Omental fat pad (tissue), 4 donors: ENCODE measurements at places on chromosomes 2 and 18. TPM values are rescaled to one million over a fixed set of nuclear protein-coding genes. Genes with fewer than 3 reads are reported as not detected.

DNA sequence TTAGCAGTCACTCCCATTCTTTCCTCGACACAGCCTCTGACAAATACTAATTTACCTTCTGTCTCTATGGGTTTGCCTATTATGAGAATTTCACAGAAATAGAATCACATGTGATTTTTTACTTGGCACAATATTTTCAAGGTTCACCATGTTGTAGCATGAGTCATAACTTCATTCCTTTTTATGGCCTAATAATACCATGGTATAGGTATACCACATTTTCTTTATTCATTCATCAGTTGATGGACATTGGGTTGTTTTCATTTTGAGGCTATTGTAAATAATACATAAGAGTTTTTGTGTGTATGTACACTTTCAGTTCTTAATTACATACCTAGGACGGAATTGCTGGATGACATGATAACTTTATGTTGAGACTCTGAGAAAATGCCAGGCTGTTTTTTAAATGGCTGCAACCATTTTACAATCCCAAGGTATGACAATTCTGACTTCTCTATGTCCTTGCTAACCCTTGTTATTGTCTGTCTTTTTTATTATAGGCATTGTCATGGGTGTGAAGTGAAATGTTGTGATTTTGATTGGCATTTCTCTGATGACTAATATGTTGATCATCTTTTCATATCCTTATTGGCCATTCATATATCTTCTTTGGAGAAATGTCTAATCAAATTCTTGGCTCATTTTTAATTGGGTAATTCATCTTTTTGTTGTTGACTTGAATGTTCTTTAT, 87.9 kb downstream of the IRS1 start:
- no peak for DNase-seq

GRCh38 chr2:36190097-36190496, 165.5 kb upstream of the CRIM1 start:
- DNase-seq, result no peak

GRCh38 chr2:133680343-133681049, 112.2 kb upstream of the NCKAP5 start:
- no peak for DNase-seq

DNA sequence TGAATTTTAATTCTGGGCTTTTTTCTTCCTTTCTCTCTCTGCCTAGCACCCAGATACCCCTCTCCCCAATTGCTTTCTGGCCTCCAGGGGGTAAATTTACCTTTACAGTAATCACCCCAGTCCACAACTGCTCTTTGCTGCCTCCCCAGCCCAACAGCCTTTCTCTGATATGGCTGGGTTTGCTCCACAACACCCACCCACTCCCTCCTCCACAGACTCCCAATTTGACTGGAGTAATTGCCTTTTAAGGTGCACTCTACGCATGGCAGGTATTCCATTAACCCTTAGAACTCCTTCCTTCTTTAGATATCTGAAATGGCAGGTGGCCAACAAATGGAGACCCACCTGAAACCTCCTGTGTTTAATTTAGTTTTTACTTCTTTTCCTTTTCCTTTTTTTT, 3.6 kb downstream of the CELF4 start:
- no peak for DNase-seq

DNA sequence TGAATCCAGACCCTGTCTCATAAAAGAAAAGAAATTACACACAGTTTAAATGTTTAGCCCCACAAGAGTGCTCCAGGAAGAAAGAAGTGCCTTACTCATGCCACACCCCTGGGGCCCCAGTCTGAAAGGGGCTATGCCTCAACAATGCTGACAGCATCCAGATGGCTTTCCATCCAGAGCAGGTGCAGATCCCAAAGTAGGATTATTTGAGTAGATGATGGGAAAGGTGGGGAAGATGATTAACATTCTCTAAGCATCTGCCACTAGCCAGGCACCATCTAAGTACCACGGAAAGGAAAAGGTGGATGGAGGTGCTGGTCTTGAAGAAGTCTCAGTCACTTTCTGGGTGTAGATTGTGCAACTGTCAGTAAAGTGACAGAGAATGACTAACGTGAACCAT, 16.3 kb downstream of the DPYSL5 start:
- no peak for DNase-seq

DNA sequence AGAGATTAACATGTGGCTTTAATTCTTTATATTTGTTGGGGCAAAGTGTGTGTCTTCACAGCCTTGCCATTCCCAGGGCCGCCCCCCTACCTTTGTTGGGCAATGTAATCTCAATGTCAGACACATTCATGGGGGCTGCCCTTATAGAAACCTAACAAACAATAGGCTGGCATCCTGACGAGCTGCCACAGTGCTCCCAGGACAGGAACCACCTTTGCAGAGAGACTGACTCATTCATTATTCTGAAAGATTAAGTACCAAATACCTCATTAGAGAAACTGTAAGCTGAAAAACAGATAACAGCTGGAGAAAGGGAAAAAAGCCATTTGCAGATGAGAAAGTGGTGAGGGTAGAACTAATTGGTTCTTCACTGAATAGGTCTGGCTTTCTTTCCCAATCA, 1587.5 kb upstream of the PIK3C3 start:
- no peak for DNase-seq

GRCh38 chr18:57635003-57635822, 13.6 kb upstream of the NARS1 start:
- DNase-seq, result no peak

DNA sequence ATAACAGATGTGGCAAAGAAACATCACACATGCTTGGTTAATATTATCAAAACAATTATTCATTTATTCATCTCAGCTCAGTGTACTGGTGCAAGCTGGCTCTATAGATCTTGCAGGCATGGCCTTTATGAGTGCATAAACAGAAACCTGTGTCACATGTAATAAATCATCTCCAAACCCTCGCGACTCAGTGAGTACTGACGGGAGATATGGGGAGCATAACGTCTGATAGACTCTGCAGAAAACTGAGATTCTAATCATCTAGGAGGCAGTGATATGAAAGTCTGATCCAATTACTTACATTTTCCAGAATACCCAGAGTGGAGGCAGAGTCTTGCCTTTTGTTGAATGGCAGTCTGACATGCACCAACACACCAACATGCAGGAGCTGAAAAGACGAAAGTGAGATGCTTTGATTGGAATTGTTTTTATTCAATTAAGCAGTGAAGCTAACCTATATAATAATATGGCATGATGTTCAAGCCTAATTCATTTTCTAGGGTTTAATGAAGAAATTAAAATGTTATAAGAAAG, 416.8 kb downstream of the RNF144A start:
- DNase-seq, result no peak

- no peak for DNase-seq
Observed at GRCh38 chr2:197793456-197793855, 8.3 kb upstream of the BOLL start.

The GPR75 gene
- total RNA-seq, result 2.0 TPM

The C2orf72 gene
- total RNA-seq, result not detected
